ENCODE measurements at places on chromosomes 5 and 9.

- DNase-seq = no peak
These were observed 404.7 kb downstream of the MLLT3 start for GRCh38 chr9:20217596-20217995.

DNA sequence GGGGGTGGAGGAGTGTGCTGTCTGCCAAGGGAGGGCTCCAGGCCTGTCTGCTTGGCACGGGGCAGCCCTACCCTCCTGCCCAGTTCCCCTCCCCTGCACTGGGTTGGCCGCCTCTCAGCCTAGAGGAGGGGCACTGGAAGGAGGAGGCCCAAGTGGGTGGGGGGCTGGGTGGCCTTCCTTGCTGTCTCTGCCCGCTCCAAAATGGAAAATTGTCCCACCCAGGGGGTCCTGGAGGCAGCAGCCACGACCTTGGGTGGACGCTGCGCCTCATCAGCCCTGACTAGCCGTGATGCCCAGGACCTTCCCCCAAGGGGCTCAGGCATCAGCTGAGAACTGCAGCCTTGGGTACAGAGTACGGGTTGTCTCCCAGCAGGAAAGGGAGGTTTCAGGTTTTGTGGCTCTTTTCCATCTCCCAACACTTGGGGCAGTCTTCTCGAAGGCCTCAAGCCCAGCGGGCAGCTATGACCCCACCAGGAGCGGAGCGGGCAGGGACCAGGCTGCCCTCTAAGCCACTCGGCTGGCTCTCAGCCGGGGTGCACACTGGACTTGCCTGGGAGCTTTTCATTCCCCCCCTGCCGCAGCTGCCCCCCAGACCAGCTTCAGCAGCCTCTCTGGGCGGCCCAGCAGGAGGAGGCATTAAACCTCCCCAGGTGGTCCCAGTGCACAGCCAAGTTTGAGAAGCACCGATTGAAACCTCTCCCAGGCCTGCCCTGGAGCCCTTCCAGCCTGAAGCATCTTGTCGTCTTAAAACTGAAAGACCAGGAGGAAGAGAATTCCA, 20.6 kb downstream of the NTNG2 start:
- DNase-seq = no peak

- no peak for DNase-seq
These were observed 78.3 kb upstream of the IRX1 start for GRCh38 chr5:3517348-3517747.

DNA sequence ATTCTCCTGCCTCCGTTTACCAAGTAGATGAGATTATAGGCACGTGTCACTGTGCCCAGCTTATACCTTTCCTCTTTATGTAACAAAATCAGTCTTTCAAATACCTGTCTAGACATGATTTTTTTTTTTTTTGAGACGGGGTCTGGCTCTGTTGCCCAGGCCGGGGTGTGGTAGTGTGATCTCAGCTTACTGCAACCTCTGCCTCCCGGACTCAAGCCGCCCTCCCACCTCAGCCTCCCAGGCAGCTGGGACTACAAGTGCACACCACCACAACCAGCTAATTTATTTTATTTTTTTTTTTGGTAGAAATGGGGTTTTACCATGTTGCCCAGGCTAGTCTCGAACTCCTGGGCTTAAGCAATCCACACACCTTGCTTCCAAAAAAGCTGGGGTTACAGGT, 13.2 kb downstream of the NADK2 start:
- no peak for DNase-seq

DNA sequence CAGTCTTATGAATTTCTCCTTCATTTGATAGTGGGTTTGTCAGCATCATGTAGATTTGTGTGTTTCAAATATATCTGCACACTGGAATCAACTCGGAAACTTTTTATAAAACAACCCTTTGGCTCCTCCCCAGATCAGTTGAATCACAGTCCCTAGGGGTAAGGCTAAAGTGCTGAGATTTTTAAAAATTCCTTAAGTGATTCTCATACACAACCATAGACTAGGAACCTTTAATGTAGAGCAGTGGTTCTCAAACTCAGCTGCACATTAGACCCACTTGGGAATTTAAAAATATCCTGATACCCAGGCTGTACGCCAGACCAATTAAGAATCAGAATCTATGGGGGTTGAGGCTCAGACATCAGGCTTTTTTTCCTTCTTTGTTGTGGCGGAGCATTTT, 17.5 kb upstream of the JAK2 start:
- DNase-seq = no peak

DNA sequence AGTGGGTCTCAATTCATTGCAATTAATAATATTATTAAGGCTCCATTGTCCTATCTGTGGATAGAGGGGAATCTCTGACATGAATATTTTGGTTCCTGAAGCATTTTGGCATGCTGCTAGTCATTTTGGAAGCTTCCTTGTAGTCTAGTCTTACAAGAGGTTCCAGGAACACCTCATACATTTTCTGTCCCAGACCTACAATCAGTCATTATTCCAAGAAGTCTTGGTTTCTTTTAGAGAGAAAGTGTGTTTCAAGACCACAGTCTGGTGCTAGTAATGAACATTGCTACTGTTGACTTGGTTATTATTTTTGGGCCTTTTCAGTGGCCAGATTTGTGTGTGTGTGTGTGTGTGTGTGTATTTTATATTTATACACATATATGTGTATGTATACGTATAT, 98.9 kb downstream of the ERCC6L2 start:
- no peak for DNase-seq

GRCh38 chr5:93891491-93892480, 150.4 kb upstream of the POU5F2 start:
- no peak for DNase-seq

- DNase-seq = no peak
These were observed 30.9 kb upstream of the OR2K2 start for GRCh38 chr9:111360881-111361280.

GRCh38 chr5:149679876-149680809, 50.0 kb upstream of the PPARGC1B start:
- no peak for DNase-seq

DNA sequence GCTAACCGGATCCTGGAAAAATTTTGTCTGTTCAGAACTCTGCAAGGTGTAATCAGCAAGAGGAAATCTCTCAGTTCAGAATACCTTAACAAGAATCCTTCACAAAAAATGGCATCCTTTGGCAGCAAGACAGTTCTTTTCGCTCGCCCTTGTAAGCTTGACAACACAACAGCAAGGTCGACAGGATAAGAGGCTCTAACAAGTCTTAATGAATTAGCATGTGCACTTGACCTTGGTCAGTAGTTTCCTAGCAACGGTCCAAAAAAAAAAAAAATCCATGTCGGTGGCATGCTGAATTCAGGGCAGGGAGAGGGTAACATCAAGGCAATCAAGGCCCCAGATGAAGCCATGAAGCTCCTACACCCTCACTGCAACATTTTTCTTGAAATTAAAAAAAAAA, 172.8 kb downstream of the APBA1 start:
- DNase-seq = no peak

- no peak for DNase-seq
These were observed 414.0 kb upstream of the IRX1 start for GRCh38 chr5:3181671-3182070.

- no peak for DNase-seq
These were observed 42.3 kb downstream of the SNCAIP start for GRCh38 chr5:122354293-122354692.

DNA sequence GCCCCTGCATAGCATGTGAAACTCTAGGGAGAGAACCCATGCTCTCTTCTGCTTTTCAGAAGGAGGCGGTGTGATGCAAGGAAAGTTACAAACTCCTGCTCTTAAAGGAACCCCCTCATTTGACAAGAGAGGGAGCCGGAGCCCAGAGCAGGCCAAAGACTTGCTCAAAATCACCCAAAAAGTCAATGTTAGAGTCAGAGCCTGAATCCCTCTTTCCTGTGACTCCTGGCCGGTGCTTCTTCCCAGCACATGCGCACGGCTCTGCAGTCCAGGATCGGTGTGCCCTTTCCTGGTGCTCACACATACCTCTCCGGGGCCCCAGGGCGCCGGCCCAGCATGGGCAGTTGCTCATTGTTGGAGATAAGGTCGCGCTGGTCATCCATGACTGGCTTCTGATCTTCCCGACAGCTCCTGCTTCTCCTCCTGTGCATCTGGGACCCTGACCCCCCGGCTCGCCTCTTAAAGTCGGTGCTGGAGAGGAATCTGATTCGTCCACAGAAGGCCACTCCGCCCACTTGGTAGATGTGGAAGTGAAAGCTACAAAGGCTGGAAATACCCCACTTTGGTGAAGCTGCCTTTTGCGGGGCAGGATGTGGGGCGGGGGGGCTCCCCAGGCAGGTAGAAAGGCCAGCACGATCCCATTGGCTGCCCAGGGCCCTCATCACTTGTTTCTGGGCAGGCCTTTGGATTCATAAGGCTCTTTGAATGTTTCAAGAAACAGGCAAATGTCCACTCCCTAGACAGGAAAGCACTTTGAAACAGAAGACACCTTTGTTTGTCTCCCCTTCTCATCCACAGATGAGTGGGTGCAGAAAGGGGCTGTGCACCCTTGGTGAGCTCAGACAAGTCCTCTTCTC, at the start of gene CD74:
TSS of gene CD74 (minus strand) at position 592 of the 857 bp plus-strand sequence. CDS start at position 431, 161 bp downstream.
- no peak for DNase-seq

DNA sequence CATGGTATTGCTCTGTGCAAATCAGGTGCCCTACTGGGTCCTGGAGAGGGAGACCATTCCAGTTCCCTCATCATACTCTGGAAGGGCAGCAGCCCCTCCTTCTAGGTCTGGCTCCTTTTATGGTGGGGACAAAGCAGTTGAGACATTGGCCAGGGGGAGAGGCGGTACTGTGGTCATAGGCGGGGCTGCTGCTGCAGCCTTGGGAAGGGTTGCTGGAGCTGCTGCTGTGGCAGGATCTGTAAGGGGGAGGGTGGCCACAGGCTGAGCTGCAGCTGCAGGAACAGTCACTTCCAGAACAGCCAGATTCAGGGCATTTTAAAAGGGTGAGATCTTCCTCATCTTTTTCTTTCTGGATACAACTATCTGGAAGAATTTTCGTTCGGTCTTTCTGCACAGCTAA, 233.0 kb upstream of the SGCD start:
- DNase-seq = no peak

DNA sequence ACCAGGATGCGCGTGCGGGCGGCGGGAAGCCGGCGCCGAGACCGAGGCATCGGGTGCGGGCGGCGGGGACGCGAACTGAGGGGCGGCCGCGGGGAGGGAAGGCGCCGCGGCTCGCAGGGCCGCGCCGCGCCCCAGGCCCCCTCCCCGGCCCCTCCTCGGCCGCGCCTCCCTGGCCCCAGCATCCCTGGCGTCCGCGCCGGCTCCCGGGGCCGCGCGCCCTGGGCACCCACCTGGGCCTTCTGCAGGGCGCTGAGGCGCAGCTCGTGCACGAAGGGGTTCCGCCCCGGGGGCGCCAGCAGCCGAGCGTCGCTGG, 324 bp downstream of the LPCAT1 start:
- DNase-seq = no peak

- peak; percentile 9 for DNase-seq
These were observed 43.4 kb upstream of the NR4A3 start for GRCh38 chr9:99778308-99778707.

GRCh38 chr5:57825031-57825686, 342.5 kb upstream of the ACTBL2 start:
- DNase-seq = no peak

- no peak for DNase-seq
These were observed 60.5 kb downstream of the SNX18 start for GRCh38 chr5:54577937-54578653.

- DNase-seq = no peak
These were observed 7.7 kb upstream of the DMRT2 start for GRCh38 chr9:1042466-1042865.

GRCh38 chr5:103260951-103261350, 2.4 kb downstream of the MACIR start:
- no peak for DNase-seq

- no peak for DNase-seq
These were observed 650.0 kb upstream of the SGCD start for GRCh38 chr5:155676967-155677366.

GRCh38 chr5:40410964-40411635, 268.6 kb upstream of the PTGER4 start:
- peak; percentile 37 for DNase-seq

DNA sequence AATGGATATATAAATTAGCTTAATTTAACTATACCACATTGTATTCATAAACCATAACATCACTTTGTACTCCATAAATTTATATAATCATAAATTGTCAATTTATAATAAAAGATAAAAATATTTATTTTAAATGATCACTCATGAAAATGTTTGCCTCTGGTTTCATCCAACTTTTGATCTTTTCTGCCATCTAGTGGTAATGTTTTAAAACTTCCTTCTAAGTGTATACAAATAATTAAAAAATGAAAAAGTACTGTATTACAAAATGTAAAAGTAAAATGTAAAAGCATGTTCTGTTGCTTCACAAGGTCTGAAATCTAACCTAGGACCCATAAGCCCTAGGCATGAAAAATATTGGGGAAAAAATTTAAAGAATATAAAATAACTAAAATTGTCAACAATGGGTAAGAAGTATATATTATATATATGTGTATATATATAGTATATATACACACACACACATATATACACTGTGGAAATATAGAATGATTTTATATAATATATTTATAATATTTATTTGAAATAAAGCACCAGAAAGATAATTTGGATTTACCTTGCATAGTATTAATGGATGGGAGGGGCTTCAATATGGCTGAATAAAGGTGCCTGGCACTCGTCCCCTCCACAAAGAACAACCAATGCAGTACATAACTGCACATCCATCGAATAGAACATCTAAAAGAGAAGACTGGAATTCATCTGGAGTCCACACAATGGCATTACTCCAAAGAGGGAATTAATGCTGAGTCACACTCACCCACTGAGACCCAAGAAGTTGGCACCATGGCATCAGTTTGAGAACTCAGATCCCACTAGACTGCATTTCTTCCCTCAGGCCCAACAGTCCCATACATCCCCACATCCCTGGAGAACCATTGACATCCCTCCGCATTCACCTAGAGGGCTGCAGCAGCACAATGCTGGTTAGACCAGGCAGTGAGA, 32.5 kb downstream of the ANXA1 start:
- no peak for DNase-seq

GRCh38 chr9:101931756-101932155, 193.3 kb upstream of the GRIN3A start:
- no peak for DNase-seq

DNA sequence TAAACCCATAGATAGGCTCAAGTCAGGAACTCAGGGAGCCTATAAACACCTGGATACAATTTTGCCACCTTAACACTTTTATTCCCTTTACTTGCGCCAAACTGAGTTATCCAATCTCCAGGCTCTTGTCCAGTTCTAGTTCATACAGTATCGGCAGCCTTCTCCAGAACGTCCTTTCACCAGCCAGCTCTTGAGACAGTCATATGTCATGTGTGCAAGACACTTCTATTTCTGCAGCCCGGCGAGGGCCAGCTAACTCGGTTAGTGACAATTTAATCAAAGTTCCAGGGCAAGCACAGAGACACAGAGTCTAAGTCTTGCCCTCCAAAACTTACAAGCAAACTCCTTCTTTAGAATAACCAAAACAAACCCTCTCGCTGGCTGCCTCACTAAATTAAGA, 12.9 kb downstream of the ABCA1 start:
- DNase-seq = no peak

- DNase-seq = no peak
These were observed 100.8 kb downstream of the CTNND2 start for GRCh38 chr5:11803436-11803835.

Data from glomerular endothelial cell (primary cell).